ENCODE measurements at places on chromosomes 11 and 22.

DNA sequence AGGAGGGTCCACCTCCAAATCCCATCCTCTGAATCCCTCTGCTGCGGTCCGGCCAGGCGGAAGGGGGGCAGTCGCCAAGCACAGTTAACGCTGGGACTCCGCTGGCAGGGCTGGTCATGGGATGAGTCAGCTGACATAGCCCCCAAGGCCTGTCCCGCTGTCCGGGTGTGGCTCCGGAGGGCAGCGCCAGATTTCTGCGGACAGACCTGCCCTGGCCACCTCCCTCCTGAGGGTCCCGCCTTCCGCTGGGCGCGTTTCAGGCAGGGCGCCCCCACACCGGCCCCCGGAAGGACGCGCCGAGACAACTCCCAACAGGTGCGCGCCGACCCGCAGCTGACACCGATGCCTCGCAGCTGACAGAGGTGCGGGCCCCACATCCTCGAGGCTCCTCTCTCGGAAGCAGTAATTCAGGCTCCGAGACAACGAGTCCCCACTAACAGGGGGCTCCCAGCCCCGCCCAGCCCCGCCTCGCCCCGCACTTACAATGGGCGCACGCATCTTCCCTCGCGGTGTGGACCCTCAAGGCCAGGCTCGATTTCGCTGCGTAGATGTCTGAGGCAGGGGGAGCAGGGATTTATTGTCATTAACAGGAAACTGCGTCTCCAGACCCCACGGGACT, 607 bp downstream of the PLAAT3 start:
- no peak for DNase-seq

DNA sequence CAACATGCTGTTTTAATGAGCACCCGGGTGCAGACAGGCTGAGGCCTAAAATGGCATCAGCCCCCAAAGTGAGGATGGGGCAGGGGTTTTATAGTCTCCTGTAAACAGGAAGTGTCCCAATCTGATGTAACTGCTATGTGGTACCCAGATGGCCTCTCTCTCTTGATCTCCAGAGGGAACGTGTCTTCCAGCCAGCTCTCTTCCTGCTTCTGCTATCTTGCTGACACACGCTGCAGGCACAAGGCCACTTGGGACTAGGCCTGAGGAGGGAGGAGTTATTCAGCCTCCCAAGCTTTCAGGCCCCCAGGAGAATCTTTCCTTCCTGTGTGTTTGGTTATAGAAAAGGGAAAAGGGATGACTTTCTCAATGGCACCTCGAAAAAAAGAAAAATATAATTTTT, 11.4 kb upstream of the VSTM5 start:
- DNase-seq: no peak

GRCh38 chr11:64095273-64095817, 59.6 kb downstream of the FLRT1 start:
- DNase-seq: no peak

GRCh38 chr11:46553814-46554212, 40.0 kb downstream of the AMBRA1 start:
- no peak for DNase-seq

- no peak for DNase-seq
Measured at GRCh38 chr11:35419184-35419829, at the start of gene SLC1A2. TSS of gene SLC1A2 (minus strand) at chr11:35419558. CDS start at chr11:35418966, 592 bp downstream.

- no peak for DNase-seq
Measured at GRCh38 chr11:94469416-94469815, 24.2 kb downstream of the MRE11 start.

DNA sequence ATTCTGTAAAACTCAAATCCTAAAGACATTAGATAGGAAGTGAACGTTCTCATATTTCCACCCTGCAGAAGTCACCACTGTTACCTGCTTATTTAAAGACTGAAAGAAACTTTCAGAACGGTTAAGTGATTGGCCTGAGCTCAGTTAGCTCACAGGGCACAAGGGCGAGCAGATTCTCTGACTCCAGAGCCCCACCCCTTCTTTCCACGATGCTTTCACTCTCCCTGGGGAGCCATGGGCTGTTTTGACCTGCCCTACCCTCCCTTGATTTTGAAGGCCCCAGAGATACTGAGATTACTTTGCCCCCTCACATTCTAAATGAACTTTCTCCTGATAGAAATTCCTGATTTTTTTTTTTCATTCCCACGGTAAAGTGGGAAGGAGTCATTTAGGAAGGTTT, 33.9 kb downstream of the ARHGAP1 start:
- no peak for DNase-seq

DNA sequence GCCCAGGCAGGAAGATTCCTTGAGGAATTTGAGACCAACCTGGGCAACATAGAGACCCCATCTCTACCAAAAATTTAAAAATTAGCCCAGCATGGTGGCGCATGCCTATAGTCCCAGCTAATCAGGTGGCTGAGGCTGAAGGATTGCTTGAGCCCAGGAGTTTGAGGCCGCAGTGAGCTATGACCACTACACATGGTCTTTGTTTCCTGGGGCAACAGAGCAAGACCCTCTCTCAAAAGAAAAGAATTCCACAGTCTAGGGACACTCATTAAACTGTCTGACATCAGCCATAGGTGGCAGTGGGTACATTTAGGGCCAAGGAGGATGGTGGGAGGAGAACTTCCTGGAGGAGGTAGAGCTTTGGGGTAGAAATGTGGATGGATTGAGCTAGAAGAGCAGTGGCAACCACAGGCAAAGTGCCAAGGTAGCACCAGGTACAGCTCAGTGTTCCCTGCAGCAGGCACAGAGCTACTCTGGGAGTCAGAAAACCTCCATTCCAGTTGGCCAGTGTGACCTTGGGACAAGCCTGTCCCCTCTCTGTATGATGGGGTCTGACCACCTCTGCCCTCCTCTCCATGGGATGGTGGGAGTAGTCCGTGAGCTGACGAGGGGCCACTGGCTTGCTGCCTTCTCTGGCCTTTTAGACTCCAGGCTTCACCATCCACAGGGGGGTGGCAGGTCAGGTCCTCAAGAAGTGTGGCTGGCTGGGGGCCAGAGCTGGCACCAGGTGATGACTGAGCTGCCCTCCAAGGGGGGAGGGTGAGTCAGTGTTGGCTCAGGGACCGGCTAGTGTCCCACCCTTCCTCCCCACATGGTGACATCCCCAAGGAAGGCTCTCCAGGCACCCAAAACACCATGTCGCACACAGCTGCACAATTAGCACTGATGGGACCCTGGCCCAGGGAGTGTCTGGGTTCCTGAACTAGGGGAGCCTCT, 3.7 kb upstream of the CLCF1 start:
- no peak for DNase-seq

GRCh38 chr22:32005453-32005852, 37.6 kb upstream of the SLC5A1 start:
- no peak for DNase-seq

- no peak for DNase-seq
Measured at GRCh38 chr11:117281869-117282268, 9.3 kb upstream of the BACE1-AS start.

GRCh38 chr11:108793138-108793537, 128.3 kb downstream of the DDX10 start:
- DNase-seq: no peak

- DNase-seq: peak; percentile 8
Measured at GRCh38 chr11:14357881-14358728, 878 bp downstream of the RRAS2 start.

DNA sequence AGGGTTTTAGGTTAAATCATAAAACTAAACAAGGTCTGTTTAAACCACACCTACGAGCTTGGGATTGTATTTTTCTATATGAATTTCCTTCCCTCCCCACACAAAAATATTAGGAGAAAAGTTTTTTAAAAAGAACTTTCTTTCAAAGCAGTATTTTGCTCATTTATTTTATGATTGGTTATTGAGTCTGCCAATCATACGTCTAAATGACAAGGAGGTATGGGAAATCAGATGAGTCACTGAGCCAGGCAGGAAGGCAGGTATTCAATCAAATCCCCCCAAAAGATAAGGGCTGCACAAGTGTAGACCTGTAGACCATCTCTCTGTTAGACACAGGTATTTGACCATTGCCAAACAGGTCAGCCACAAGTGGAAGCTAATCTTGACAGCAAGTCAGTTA, 440.1 kb upstream of the CCDC90B start:
- DNase-seq: no peak

DNA sequence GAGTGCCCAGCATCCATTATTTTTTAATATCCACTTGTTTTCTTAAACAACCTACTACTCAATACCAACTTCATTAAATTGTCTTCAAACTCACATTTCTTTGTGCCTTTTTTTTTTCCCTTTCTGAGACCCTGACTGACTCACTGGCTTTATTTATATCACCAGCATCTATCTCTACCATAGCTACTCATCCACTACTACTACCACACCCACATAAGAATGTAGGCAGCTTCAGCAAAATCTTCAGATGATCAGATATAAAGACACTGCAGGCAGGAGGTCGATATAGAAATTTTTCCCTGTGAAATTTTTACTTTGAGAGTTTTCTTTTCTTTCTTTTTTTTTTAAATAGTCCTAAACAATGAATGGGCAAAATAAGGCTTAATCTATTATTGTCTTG, 2.2 kb downstream of the OR56B1 start:
- no peak for DNase-seq

DNA sequence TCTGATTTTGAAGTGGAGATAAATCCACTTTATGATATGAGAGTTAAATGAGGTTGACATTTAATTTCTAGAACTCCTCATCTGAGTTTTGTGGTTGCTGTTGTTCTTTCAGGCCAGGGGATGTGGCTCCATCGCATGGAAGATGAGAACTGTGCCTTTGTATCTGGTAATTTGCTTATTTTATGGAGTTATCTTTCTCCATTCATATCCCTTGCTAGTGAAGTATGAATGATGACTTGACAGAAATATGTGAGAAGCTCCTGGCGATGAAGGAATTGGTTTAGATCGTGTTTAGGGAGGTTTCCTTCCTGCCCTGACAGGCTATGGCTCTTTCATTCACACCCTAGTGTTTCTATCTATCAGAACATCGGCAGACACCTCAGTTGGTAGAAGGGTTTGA, 393.7 kb downstream of the ETS1 start:
- no peak for DNase-seq

GRCh38 chr11:113477321-113477720, 2.1 kb upstream of the DRD2 start:
- no peak for DNase-seq

GRCh38 chr22:44261861-44262595, 50.7 kb downstream of the SHISAL1 start:
- DNase-seq: no peak

DNA sequence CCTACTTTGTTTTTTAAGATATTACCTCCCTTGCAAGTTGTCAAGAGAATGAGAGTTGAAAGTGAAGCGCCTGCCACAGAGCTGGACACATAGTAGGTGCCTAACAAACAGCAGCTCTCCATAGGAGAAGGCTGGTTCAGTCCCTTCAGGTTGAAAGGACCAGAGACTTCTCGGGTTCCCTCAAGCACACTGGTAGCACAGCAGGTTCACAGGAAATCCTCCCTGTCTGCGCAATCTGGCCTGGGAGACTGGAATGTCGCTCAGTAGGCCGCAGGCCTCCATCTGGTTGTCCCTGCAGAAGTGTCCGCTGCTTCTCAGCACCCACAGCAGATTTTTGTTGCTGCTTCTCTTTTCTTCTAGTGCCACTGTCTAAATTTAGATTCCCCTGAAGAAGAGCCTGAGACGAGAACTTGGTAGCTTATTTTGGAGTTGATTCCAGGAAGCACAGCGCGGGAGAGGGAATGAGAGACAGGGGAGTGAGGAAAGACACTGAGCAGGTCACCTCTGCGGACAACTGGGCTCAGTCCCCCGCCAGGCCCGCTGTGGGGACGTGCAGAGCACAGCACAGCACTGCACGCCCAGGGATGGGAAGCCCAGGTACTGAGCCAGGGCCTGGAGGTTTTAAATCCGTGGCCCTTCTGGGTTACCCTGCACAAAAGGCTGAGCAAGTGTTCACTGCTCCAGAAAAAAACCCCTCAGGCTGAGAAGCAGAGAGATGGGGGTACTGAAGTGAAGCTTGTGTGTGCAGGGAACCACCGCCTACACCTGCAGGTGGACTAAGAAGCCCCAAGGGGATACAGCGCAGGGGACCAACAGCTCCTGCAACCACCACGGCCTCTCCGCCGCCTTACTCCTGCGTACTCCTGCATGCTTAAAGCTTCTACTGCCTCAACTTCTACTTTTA, 31.6 kb downstream of the RBX1 start:
- no peak for DNase-seq

- no peak for DNase-seq
Measured at GRCh38 chr22:22156716-22157347, 87.8 kb upstream of the VPREB1 start.

- DNase-seq: no peak
Measured at GRCh38 chr22:17913801-17914347, 110.5 kb downstream of the MICAL3 start.

- DNase-seq: no peak
Measured at GRCh38 chr22:49569286-49570031, 258.2 kb downstream of the BRD1 start.

DNA sequence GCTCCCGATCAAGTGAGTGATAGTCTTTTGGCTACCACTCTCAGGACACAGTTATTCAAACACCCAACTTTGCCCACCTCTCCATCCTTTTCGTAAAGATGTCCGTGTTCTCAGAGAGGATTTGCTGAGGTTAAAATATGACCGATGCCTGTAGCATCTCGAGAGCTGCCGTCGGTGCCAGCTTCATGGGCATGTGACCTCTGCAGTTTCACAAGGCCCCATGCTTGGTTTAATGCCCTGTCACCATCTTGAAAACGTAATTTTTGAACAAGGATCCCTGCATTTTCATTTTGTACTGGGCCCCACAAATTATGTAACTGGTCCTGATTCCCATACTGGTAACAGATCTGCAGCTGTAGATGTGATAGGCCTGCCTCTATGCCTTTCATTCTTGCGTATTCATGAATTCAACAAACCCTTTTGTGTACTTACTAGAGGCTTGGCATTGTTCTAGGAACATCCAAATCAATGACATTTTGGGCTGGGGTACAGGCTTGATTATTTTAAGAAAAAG, 85.1 kb downstream of the BMAL1 start:
- DNase-seq: no peak

GRCh38 chr22:19762568-19763457, 2.2 kb downstream of the TBX1 start:
- no peak for DNase-seq

DNA sequence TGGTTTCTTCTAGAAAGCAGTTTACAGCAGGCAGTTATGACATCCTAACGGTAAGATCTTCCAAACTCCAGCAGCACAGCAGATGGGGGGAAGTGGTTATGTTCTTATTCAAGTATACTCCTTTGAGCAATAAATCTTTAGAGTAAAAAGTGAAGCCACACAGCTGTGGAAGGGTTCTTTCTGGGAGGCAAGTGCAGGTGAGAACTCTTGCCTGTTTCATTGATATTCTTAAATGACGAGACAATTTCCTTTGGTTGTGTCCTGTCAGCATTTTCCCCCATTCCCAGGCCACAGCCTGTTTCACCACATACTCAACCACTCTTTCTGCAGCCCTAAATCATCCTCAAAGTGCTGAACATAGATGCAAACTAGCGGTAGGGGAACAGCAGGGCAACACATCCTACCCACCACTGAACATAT, 207.3 kb upstream of the MTNR1B start:
- DNase-seq: no peak

- DNase-seq: no peak
Measured at GRCh38 chr11:27456140-27456794, 16.3 kb downstream of the LGR4 start.

Measured in stimulated activated CD4-positive, alpha-beta T cell treated with anti-CD3 and anti-CD28 coated beads, Interleukin-1b, Interleukin-23, amount 100 ng/mL, for 1 hour (primary cell).